A172 (cell line): ENCODE measurements at places on chromosomes 6 and 20. TPM values are rescaled to one million over a fixed set of nuclear protein-coding genes. Genes with fewer than 3 reads are reported as not detected.

The ADGRB3 gene
- not detected in 2 replicates for total RNA-seq

GRCh38 chr6:116492331-116493067 is 18.9 kb upstream of the CALHM5 start:
- DNase-seq = no peak

The SDHAF4 gene
- total RNA-seq = 15.6 and 31.1 TPM in 2 replicates

DNA sequence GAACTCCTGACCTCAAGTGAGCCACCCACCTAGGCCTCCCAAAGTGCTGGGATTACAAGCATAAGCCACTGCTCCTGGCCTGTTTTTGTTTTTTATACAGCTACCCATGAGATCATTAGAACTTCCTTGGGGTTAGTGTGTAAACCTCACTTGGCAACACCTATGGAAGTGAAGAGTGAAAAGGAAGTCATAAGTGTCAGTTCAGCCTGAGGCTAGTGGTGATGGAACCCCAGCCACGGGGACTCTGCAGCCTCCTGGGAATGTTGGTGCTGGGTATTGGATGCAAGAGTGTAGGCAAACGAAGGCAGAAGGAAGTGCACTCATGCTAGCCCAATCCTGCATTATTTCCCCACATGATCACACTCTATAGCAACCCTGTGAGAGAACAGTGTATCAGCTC is 33.6 kb upstream of the FUCA2 start:
- no peak for DNase-seq
